NCI-H1417 treated with DMSO at 0.1 percent for 48 hours (cell line): ENCODE measurements at places on chromosomes 6 and 20.

GRCh38 chr6:63731930-63732329, 96.3 kb downstream of the PHF3 start:
- DNase-seq: no peak

- DNase-seq: no peak
Measured at GRCh38 chr6:42175860-42176259, 2.7 kb downstream of the GUCA1A start.

GRCh38 chr20:62205618-62206387, 14.3 kb downstream of the HRH3 start:
- DNase-seq: no peak

GRCh38 chr6:33292996-33293682, 3.7 kb downstream of the PFDN6 start:
- no peak for DNase-seq

GRCh38 chr6:82737965-82738364, 327.7 kb downstream of the UBE3D start:
- no peak for DNase-seq

GRCh38 chr6:106693418-106693817, 64.0 kb downstream of the QRSL1 start:
- no peak for DNase-seq

GRCh38 chr20:16462711-16463110, 110.5 kb downstream of the KIF16B start:
- DNase-seq: no peak

- DNase-seq: no peak
Measured at GRCh38 chr20:35436177-35436573, 1.9 kb downstream of the GDF5 start.

GRCh38 chr20:14580418-14581074, 243.1 kb upstream of the FLRT3 start:
- DNase-seq: no peak

- DNase-seq: no peak
Measured at GRCh38 chr6:48733581-48733980, 622.6 kb upstream of the PTCHD4 start.

DNA sequence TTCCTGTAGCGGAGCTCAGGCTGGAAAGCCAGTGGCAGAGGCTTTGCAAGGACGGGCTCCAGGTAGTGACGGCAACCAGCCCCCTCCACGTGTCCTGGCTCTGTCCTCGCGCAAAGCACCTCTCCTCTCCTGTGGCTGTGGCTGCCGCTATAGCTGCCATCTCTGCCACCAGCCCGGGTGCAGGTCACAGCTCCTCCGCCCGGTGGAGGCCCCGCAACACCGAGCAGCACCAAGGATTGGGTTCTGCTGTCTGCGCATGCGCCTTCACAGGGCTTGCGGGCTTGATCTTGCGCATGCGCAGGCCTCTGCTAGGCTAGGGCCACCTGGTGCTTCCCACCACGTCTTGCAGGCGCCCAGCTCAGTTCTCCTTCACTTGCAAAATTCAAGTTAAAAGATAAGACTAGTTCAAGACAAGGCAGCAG, 625.4 kb downstream of the QKI start:
- no peak for DNase-seq
